Mucosa of descending colon (tissue), 3 donors: ENCODE measurements at places on chromosomes 1 and 21.
A peak's percentile ranks its signal among the peaks of the same experiment; 100 is the strongest.

DNA sequence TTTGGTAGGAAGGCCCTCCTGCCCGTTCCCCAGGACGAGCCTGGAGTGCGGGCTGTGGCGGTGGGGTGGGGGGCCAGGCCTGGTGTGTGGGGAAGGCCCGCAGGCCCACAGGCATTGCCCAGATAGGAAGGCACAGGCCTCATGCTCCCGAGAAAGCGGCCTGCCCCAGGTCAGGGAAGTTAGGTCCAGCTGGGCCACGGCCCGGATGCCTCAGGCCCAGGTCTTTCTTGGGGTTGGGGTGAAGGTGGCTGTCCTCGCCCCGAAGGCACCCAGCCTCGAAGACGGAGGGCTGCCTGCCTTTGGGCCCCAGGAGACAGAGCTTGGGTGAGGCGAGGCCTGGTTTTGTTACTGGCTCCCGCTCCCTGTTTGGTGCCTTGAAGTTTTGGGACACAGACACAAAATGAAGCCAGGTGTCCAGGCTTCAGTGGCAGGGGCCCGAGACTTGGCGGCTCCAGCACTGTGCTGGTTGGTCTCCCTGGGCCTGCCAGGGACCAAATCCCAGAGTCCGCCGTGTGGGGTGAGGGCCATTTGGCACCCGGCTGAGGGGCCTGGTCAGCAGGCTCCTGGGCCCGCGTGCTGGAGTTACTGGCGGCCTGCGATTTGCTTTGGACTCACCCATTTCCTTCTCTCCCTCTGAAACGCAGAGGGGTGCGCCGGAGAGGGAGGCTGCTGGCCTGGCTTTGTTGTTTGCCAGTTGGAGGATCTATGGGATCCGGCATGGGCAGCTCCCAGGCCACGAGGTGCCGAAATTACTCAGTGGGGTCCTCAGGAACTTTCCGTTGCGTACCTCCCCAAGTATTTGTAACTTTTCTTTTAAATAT lies 2.0 kb downstream of the SKI start:
- peak; percentile 75 for DNase-seq

GRCh38 chr1:65959896-65960567 lies 167.3 kb downstream of the PDE4B start:
- no peak for DNase-seq

DNA sequence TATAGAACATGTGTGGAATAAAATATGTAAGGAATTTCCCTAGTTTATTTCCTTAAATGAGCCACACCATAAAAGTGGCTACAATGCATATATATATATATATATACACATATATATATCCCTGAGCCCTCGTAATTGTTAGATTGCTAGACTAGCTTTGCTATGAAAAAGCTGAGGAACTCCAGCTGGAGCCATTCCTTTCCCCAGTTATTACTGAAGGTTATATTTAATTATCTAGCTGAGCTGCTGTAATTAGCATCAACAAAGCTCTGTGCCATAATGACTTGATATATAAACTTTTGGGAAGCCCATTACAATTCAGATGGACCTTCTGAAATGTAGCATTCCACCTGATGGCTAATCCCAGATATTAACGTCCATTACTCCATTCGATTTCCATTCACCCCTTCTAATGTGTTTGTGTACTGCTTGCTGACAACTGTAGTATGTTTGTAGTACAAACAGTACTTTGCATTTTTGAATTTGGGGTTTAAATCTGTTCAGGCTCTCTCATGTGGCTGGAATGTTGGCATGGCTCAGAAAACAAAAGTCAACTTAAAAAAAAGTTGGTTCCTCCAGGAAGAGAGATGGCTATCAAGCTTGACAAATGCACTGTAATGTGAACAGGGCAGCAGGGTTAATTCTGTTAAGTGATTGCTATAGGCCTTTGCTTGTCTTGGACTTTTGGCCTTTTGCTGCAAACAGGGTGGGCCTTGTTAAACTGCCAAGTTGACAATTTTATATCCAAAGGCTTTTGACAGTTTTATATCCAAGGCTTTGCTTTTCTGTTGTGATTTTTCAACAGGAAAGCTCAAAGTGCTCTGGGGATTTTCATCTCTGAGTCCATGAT lies 170.0 kb downstream of the LTN1 start:
- DNase-seq: no peak

DNA sequence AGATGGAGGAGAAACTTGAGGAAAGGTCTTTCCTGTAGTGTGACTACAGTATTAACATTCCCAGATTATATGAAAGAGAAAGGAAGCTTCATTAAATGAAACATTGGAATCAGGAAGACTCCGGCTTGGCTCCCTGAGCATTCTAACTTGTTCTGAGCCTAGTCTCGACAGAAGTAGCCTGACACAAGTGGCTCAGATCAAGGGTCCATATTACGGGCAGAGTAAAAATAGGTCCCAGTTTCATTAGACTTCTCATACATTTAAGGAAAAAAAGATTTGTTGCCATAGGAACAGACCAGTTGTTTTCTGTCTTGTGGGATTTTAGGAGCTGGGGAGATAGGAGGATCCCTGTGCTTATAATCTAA lies 12.8 kb downstream of the SMAP2 start:
- no peak for DNase-seq

GRCh38 chr1:200305806-200306205 lies 104.0 kb downstream of the ZNF281 start:
- DNase-seq: no peak

- no peak for DNase-seq
Measured at GRCh38 chr1:153503766-153504165, 32.0 kb downstream of the S100A6 start.

DNA sequence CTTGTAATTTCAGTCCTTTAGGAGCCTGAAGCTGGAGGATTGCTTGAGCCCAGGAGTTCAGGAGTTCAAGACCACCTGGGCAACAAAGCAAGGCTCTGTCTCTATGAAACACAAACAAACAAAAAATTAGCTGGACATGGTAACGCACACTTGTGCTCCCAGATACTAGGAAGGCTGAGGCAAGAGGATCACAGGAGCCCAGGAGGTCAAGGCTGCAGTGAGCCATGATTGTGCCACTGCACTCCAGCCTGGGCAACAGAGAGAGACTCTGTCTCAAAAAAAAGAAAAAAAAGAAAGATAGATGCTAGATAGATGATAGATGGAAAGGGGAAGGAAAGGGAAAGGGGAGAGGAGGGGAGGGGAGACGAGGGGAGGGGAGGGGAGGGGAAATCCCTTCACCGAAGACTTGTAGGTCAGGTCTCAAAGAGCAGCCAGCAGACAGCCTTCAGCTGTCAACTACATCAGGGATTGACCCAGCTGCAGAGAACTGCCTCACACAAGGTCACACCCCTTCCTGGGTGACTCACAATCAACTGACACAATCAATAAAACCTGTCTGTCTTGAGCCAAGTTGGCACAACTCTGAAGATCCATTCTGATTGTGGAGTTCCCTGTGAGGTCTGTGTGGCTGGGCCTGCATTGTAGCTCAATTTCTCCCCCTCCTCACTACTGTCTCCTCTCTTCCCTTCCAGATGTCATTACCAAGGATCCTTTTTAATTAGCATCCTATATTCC lies 200.6 kb downstream of the RGS7 start:
- peak; percentile 86 for DNase-seq

DNA sequence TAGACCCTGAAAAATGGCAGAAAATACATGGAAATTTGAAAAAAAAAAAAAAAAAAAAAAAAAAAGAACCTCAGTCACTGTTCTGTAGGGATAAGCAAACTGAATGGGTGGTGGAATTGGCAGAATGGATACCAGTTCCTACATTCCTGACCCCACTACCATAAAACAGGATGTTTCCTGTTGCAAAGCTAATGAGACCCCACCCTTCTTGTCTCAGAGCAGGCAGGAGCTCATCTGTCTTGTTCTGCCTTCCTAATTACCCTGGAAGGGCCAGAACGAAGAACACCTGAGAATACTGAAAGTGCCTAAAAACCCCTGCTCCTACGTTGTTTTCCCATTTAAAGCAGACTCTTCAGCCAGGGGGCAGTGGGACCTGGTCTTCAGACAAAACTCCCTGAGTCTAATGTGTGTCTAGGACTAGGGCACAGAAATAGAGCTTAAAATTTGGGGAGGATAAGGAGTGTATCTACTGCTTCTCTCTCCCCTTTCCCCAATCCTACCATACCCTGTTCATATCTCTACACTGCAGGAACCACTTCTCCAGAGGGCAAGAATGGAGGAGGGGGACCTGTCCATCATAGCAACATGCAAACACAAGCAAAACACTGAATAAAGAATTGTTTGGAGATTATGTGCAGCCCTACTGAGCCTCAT lies 3.9 kb downstream of the C1orf56 start:
- DNase-seq: no peak
